ENCODE measurements at places on chromosomes 11 and 22.

DNA sequence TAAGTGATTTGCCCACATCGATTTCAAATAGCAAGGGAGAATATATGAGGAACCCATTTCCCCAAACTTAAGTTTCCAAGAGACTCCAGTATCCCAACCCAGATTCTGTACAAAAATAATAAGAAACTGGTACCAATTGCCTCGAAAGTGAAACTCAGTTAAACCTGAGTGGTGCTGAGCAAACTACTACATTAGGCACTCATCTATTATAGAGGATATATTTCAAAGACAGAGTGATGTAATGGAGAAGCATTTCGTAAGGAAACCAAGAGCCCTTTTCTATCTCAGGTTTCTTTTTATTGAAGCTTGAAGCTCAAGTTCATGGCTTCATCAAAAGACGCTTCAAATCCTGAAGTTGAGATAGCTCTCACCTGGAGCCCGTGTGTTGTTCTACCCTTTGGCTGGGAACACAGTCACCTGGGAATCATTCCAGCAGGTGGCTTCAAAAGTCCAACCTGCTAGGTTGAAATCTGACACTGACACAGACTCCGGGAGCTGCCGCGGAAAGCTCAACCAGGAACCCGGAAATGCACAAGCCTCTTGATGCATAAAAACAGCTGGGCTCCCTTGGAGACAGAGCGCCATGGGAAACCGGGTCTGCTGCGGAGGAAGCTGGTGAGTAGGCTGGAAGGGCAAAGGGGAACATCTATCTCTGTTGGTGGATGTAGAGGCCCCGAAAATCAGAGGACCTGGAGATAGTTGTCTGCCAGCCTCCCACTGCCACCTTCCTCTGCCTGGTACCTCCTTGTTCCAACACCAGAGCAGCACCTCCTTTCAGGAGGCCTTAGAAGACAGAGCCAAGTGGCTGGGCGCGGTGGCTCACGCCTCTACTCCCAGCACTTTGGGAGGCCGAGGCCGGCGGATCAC lies at the start of gene C11orf52:
C11orf52 (plus strand) TSS at position 524 of the 867 bp plus-strand sequence; CDS start at position 584, 60 bp downstream.
- no peak for DNase-seq

- DNase-seq: no peak
Observed at GRCh38 chr11:112794331-112794846, 166.8 kb upstream of the NCAM1 start.

GRCh38 chr11:65066315-65066714 lies 8.0 kb upstream of the NAALADL1 start:
- DNase-seq: no peak

DNA sequence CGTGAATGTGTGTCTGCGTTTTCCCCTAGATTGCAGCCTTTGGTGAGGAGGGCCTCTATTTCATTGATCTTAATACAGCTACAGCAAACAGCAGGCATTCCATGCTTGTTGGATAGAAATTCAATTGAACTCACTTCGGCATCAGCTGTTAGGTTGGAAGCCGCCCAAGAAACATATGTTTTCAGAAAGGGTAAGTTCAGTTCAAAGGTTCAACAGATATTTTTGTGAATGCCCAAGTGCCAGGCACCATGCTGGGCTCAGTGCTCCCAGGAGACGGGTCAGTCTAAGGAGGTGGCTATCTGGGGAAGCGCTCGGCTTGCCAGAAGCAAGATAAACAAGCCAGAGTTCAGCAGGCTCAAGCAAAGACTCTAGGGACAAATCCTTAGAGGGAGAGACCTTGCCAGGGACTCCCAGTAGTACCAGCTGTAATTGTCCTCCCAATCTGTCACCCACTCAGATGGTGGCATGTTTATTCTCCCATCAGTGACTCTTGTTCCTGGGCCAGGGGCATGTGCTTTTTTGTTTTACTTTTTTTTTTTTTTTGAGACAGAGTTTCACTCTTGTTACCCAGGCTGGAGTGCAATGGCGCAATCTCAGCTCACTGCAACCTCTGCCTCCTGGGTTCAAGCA lies 64.5 kb upstream of the LARGE1 start:
- DNase-seq: no peak

- DNase-seq: no peak
Observed at GRCh38 chr11:35253237-35253636, 114.3 kb downstream of the CD44 start.

GRCh38 chr11:89458716-89459115 lies 32.5 kb downstream of the NOX4 start:
- no peak for DNase-seq

DNA sequence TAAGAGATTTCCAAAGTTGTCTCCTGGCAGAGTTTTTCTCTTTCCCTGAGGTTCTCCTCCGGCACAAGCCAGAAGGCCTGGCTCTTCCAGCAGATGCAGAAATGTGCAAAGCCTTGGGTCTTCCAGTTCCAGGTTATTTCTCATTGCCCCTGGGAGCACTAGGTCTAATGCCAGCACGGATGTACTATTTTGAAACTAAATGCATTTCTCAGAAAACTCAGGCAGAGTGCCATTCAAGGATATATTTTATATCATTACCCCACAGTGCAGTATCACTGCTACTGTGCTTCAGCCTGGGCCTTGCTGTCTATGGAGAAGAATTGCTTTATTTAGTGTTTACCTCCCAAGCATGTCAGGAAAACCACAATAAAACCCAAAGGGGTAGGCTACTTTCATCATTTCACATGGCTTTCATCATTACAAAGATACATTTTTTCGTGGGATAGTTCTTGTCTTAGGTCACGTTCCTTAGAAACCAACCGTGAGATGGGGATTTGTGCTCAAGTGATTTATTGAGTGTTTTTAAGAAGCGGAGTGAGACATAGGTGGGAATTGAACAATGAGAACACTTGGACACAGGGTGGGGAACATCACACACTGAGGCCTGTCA lies 22.4 kb upstream of the FZD4 start:
- DNase-seq: no peak

DNA sequence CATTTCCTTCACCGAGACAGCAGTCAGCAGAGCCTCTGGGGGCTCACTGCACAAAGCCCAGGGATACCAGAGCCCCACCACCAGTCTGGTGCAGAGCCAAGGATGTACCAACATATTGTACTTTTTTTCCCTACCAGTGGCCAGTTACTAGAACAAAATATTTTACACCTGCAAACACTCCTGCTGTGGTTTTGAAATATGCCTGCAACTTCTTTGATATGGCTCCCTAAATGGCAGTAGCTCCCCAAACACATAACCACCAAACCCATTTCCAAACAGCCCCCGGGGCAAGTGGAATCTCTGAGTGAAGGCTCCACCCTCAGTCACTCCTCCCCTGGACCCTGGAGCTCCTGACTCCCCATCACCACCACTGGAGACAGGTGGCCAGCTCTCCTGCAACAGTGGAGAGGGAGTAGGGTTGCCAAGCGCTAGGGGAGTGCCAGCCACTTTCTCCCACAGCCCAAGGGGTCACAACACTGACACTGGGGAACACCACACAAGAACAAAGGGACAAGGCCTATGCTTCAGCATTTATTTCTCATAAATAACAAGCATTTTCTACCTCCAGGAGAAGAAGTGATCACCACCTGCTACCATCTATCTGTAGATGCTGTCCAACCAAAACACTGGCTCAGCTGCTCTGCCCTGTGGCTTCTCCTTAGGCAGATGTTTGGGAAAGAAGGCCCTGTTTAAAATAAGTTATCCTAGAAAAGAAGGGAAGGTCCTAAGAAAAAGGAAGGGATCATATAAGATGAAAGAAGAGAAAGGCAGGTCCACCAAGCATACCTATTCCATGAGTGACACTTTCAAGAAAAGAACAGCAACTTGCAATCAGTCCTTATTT lies 15.1 kb downstream of the DGCR2 start:
- DNase-seq: no peak

DNA sequence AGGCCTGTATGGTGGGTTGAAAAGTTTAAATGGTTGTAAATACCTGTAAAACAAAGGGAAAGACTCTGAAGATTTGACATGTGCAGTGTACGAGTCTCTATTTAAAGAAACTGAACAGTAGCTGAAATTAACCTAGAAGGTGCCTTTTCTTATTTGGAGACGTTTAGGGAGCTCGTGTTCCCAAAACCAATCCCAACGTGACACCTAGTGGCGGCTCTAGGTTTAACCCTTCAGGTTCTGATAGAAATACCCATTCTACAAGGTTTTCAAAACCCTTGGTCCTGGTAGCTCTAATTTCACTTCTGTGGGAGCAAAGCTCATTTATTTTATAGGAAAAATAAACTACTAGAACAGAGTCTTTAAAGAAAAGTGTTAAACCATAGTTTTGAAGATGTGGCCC lies 258.3 kb downstream of the LRRC4C start:
- no peak for DNase-seq

- peak; percentile 48 for DNase-seq
Observed at GRCh38 chr11:133927690-133928627, 28.8 kb downstream of the IGSF9B start.

- no peak for DNase-seq
Observed at GRCh38 chr11:110862407-110862806, 150.2 kb upstream of the ARHGAP20 start.

DNA sequence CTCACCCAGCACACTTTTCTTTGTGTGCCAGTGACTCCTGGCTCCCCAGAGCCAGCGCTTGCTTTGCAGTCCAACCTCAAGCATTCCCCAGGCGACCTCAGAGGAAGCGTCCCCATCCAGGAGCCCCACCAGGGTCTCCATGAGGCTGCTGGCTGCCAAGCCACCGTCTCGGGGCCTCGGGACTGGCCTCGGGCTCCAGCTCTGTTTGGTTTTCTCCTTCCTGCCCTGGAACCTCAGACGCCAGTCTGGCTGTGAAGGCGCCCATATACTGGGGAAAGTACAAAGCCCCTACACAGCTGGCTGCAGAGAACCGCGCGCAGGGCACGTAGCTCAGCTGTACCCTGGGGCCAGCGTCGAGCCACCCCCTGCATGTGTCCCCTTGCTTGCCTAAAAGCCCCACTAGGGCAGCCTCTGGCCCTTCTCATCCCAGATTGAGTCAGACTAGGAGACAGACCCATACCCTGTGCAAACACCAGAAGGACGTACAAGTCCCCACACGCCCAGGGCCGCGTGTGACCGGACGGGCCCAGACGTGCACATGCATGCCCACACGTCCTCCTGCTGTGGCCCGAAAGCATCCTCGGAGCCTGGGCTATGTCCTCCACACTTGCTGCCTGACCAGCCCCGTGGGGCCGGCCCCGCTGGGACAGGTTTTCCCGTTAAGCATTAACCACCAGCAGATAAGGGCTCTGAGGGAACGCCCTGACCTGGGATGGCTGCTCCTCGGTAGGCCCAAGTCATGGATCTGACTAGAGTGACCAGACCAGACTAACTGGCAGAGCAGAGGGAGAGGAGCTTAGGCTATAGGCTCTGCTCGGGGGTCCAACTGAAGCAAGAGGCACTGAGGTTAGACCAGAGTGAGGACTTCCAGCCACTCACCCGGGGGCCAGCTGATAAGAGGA lies 4.2 kb upstream of the SYT8 start:
- DNase-seq: no peak

DNA sequence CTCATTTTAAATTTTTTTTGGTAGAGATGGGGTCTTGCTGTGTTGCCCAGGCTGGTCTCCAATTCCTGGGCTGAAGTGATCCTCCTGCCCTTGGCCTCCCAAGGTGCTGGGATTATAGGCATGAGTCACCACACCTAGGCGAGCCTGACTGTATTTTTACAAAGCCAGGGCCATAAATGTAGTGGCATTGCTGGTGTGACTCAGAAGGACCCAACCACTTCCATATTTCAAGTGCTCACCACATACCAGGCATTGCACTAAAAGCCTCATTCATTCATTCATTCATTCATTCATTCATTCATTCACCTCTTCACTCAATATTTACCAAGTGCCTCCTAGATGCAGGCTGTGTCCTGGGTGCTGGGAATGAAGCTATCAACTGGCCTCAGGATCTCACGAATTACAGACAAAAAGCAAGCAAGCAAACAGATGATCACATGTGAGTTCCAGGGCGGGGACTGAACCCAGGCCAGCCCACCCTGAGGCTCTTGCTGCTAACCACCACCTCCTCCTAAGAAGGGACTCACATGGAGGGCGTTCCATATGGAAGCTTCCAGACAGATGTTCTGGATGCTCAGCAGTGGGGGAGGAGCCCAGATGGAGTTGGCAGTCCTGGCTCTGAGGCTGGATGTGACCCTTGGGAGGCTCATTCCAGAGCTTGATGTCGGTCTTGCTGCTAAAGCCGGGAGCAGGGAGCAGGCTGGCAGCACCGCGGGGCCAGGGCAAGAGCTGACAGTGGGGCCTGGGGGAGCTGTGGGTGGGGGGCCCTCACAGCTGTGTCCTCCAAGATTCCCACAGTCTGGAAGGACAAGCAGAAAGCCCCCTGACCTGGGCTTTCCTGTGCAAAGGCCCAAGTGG lies 158.8 kb downstream of the CTTN start:
- DNase-seq: no peak

GRCh38 chr22:17767233-17768065 lies 6.8 kb downstream of the BID start:
- DNase-seq: no peak

DNA sequence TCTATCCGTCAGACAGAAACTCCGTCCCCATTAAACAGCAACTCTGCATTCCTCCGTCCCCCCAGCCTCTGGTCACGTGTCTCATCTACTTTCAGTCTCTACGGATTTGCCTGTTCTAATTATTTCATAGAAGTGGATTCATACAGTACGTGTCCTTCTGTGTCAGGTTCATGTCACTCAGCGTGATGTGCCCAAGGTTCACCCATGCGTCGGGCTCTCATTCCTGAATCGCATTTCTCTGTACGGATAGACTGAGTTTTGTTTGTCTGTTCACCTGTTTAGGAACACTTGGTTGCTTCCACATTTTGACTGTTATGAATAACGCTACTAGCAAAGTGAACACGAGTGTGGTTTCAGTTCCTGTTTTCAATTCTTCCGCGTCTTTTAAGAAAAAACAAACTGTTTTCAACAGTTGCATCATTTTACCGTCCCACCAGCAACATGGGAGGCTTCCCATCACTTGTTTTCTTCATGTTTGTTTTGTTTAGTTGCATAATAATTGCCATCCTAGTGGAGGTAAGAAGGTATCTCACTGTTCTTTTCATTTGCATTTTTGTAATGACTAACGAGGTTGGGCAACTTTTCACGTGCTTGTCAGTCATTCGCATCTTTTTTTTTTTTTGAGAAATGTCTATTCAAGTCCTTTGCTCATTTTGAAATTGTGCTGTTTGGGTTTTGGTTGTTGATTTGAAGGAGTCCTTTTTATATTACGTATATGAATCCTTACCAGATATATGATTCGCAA lies 8.9 kb upstream of the NLRP6 start:
- DNase-seq: no peak
